ENCODE measurements at places on chromosomes 4 and X.

GRCh38 chr4:19104176-19104575, 1082.6 kb upstream of the LCORL start:
- DNase-seq: no peak

GRCh38 chr4:45120163-45120562, 393.8 kb upstream of the GNPDA2 start:
- DNase-seq: no peak

GRCh38 chr4:108783665-108784463, 21.0 kb upstream of the ETNPPL start:
- DNase-seq: no peak

GRCh38 chrX:122625239-122625638, 558.8 kb upstream of the GRIA3 start:
- DNase-seq: no peak

GRCh38 chrX:17397074-17397473, 22.1 kb downstream of the NHS start:
- no peak for DNase-seq

DNA sequence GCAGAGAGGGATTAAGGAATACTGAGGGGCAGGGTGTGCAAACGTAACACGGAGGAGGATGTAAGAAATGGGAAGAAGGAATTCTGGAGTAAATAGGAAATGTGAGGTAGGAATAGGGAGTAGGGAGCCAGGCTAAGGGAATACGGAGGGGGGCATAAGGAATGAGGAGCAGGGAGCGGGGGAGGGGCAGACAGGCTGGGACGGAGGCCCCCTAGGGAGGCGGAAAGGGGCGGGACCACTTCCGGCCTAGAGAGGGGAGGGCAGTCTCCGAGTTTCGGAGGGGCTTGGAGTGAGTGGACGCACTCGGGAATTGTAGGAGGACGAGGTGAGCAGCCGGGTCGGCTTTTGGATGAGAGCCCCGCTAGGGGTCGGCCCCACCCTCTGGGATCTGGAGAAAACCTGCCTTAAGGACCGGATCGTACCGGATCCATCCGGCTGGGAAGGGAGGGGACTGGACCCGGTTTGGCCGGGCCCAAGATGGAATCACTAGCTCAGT, 612 bp downstream of the MAGED2 start:
- DNase-seq: no peak

DNA sequence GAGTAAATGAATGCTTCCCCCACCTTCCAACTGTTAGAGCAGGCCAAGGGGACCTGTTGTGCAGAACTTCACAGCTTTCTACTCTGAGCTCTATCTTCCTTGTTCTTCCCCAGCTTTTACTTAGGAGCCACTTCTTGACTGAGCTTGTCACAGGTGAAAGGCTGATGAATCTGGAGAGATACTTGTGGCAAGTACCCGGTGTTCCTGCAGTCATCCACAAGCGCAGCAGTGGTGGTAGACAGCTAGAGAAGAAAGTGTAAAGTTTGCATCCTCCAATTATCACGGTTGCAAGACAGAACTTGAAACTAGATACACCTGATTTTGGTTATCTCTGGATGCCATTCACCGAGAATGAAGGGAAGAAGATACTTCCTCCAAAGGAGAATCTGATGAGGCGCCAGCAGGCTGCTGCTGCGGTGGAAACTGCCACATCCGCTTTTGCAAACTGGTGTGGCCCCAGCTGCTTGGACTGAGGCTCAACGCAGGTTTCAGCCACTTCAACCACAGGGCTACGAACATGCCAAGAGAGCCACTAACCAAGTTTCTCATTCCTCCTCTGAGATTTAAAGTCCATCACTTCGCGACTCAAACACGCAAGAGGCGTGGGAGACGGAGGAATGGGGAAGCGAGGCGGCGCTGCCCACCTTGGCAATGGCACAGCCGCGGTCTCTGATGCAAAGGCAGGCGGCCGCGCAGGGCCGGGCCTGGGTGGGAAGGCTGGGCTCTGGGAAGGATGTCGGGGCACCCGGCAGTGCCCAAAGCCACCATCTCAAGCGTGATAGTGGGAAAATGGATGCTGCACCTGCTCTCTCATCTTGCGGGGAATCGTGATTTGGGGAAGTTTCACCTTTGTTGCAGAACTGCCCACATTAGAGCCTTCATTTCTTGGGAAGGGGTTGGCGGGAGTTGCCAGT, 1.3 kb upstream of the FHIP1A start:
- no peak for DNase-seq

- no peak for DNase-seq
These were observed 5.6 kb upstream of the DLG3 start for GRCh38 chrX:70439016-70439415.

- no peak for DNase-seq
These were observed 37.1 kb upstream of the SLC7A11 start for GRCh38 chr4:138279286-138279685.

GRCh38 chr4:73885574-73886267, 16.5 kb downstream of the CXCL1 start:
- no peak for DNase-seq

Data from T-helper 2 cell (primary cell).